Posterior cingulate gyrus (tissue), 11 donors: ENCODE measurements at places on chromosomes 7 and 10.

- no peak for DNase-seq
Observed at GRCh38 chr7:22576612-22577469, 76.9 kb upstream of the STEAP1B start.

- DNase-seq: no peak
Observed at GRCh38 chr7:73833251-73833919, 2.6 kb downstream of the CLDN4 start.

- DNase-seq: peak; percentile 29
Observed at GRCh38 chr10:46559231-46559671, 2.8 kb upstream of the GPRIN2 start.

DNA sequence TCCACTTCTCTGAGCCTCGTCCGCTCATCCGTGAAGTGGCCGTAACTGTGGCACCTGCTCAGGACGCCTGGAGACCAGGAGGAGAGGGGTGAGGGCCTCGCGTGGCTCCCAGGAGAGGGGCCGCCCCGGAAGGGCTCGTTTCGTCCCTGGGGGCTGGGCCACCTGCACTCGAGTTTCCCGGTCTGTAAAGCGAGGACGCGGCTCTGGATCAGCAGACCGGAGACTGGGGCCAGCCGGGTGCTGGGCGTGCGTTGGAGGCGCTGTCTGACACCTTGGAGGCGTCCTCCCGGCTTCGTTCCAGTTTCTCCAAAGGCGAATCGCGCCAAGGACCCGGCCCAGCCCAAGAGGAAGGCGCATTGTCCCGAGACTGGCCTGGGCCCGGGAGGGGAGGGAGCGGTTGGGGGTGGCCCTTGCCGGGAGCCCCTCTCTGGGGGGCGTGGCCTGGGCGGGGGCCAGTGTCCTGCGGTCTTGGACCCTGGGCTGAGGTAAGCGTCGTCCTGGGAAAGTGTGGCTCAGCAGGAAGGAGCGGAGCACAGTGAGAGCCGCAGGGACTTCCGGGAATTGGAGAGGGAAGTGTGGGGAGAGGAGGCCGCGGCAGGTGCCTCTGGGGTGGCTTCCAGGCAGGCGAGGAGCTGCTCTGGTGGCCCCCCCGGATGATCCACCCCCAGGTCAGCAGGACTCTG is 89.6 kb downstream of the FOXL3 start:
- DNase-seq: no peak

DNA sequence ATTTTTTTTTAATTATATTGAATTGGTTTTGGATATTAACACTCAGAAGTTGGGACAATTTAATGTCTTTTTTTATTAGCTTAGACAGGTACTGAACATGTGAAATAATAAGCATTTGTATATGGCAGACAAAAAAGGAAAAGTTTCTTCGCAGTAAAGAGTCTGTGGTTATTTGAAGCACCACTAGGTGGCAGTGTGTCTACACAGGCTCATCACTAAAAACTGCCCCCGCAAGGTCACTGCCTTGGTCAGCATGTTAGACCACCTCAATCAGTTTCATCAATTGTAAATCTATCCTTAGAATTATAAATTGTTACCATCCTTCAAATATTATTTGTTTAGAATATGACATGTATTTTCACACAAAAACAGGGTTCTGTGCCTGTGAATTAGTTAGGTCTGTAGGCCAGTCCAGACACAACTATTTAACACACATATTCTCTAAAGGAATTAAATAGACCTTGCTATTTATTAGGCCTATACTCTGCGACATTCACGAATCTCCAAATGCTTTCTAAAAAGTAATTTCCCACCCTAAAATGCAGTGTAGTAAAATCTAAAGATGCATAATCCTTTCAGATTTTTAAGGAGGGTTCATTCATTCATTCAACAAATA is 17.0 kb downstream of the PNLIPRP3 start:
- peak; percentile 15 for DNase-seq

GRCh38 chr7:124032369-124033094 is at the start of gene TMEM229A:
Gene TMEM229A, minus strand, starts transcription at chr7:124033067. Its CDS starts 64 bp downstream, at chr7:124033003.
- peak; percentile 38 for DNase-seq

DNA sequence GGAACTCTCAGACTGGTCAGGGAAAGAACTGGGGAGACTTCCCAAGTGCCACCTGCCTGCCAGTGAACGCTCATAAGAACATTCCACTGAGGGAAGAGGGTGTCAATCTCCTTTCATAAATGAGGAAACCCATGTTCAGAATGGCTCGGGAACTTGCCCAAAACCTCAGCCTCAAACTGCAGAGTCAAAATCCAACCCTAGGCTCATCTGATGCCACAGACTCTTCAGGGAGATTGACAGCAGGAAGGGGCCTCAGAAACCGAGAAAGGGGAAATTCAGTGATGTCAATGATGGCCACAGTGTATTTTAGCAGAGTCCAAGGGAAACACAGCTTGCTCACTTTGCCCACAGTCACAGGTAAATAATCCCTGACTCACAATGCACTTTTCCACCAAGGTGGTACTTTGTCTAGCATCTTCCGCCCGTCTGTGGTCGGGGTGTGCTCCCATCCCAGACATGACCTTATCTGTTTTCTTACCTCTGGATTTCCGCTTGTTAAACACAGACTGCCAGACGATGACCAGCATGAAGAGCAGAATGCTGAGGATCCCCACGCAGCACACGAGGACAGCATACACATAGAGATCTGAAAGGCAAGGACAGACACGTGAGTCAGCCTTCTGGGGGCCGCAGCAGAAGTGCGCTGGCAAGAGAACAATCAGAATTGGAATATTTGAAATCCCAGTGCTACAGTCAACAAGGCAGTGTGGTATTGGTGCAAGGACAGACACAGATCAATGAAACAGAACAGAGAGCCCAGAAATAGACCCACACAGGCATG is 38.4 kb downstream of the VSTM4 start:
- DNase-seq: no peak

DNA sequence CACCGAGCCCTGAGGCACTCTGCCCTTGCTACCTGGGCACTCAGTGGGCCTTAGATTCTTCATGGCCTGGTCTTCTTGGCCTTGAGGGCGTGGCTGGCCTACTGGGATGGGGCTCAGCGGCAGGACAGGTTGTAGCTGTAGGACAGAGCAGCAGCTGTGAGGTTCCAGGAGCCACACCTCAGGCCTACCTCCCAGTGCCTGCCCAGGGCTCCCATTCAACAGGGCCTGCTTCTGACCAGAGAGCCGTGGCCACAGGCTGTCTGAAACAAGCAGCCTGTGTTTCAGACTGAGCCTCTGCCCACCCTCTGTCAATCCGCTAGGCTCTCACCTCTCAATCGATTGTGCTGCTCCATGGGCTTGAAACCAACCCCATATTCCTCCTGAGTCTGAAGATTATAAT is 928.0 kb upstream of the ZNF722 start:
- no peak for DNase-seq

- DNase-seq: no peak
Observed at GRCh38 chr7:273327-273726, 16.6 kb upstream of the FOXL3 start.

DNA sequence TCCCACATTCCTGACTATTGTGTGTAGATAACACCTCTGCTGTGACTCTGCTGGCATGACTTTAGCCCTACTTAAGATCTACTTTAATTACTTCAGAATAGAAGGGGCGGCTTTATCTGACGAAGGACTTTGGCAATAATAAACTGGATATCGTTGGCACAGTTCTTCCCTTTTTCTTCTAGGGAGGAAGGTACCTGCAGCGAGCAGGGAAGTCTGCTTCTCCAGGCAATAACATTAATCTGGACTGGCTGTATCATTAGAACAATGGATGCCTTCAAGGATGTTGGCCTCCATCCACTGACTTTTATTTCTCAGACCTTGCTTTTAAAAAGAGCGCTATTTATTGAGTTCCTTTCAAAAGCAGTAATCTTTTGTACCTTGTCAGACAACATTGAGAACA is 172.6 kb upstream of the THSD7A start:
- DNase-seq: no peak

- no peak for DNase-seq
Observed at GRCh38 chr10:60426425-60426824, 36.8 kb upstream of the ANK3 start.

- DNase-seq: no peak
Observed at GRCh38 chr10:17232276-17232960, 4.4 kb downstream of the VIM start.

GRCh38 chr10:96441322-96441885 is 72.3 kb downstream of the TLL2 start:
- no peak for DNase-seq

- no peak for DNase-seq
Observed at GRCh38 chr10:28548781-28549498, 16.0 kb downstream of the WAC start.

- DNase-seq: no peak
Observed at GRCh38 chr7:97801108-97801507, 69.2 kb downstream of the TAC1 start.

DNA sequence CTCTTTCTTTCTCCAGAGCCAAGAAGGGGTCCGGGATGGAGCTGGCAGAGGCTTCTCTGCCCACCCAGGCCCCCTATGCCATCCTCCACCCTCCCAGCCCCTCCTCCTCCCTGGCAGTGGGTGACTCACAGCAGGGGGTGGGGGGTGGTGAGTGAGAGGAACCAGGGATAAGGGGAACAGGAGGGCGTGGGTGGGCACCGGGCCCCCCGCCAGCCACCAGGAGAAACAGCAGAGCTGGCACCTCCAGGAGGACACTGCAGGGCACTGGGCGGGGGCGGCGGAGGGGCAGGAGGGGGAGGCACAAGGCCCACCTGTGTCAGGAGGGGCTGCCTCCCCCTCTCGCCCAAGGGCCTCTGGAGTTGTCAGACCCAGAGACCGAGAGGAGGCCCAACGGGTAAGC is 56.0 kb downstream of the CAMK2B start:
- peak; percentile 91 for DNase-seq

DNA sequence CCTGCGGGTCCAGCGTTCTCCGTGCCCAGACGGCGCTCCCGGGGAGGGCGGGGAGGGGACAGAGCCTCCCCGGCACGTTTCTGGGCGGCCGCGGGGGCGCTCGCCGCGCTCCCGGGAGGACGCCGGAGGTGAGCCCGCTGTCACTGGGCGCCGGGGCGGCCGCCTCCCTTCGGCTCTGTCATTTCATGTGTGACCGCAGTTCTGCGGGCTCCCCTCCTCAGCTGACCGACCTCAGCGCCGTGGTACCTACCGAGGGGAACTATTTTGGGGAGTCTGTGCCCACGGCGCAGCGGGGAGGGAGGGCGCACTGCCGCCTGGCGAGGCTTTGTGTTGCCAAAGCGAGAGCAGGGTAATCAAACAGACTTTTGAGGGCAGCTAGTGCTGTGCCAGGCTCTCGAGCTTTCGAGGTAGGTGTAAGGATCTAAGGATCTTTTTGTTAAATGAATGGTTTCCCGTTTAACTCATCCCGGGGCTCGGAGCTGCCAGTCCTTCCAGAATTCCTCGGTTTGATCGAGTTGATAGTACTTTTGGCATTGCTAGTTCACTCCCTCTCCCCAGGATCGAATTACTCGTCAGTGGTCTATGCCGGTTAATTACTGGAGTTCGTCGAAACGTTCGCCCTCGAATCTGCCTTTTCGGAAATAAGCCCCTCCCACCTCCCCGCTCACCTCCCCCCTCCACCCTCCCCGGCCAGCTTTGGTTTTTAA is 1.9 kb downstream of the ARID5B start:
- DNase-seq: peak; percentile 43

- DNase-seq: no peak
Observed at GRCh38 chr7:149685455-149685854, 87.9 kb downstream of the ZNF467 start.

- no peak for DNase-seq
Observed at GRCh38 chr7:131952365-131952764, 395.9 kb upstream of the PODXL start.

GRCh38 chr7:114182837-114183236 is 231.8 kb upstream of the FOXP2 start:
- no peak for DNase-seq

GRCh38 chr7:75725306-75725705 is 13.4 kb downstream of the HIP1 start:
- DNase-seq: no peak

- DNase-seq: no peak
Observed at GRCh38 chr10:97332591-97333350, 1.8 kb downstream of the FRAT2 start.

DNA sequence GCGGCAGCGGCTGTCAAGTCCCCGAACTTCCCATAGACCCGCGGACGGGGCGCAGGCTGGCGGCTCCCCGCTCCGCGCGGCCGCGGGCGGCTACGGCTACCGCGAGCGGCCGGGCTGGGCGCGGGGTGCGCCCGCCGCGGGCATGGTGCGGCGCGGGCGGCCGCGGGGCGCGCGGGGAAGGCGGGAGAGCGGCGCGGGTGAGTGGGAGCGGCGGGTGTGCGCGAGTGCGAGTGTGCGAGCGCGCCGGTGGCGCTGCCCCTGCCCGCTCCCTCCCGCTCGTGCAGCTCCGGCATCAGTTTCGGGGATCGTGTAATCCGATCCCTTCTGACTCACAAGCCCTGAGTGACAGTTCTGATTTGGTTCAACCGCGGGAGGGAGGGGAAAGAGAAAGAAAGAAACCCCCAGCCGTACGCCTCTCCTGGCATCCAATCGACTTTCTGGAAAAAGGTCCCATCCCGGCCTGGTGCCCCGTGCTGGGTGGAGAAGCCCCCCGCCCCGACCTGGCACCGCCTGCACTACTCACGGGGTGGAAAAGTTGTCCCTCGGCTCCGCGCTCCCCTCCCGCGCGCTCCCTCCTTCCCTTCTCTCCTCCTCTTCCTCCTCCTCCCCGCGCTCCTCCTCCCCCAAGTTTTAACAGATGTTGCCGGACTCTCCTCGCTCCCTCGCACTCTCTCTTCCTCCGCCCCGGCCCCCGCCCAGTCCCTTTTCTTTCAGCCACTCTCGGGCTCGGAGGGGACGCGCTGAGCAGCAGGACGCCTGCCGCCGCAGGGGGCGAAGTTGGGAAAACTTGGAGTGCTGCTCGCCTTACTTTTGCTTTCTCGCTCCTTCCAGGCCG is at the start of gene GLI3:
TSS of gene GLI3 (minus strand) at position 234 of the 835 bp plus-strand sequence. CDS start 13,956 bp downstream, outside the sequence.
- peak; percentile 86 for DNase-seq

- DNase-seq: no peak
Observed at GRCh38 chr10:34137201-34137600, 677.9 kb downstream of the PARD3 start.

- DNase-seq: no peak
Observed at GRCh38 chr7:75771224-75771623, 787 bp downstream of the CCL26 start.

GRCh38 chr10:48590945-48591344 is 13.9 kb downstream of the ARHGAP22 start:
- no peak for DNase-seq

DNA sequence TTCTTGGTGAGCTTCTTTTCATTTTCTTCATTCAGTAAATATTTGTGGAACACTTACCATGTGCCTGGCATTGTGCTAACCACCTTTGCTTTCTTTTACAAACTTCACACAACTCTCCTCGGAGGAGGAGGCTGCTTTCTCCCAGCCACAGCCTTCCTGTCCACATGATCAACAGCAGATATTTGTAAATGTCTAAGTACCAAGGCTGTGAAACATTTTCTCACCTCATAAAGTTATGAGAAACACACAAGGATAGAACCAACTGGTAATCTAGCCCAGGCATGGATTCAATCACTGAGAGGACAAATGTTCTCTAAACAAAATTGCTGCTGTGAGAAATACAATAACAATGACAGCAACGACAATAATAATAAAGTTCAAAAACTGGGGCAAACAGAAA is 3.9 kb downstream of the CTTNBP2 start:
- no peak for DNase-seq

DNA sequence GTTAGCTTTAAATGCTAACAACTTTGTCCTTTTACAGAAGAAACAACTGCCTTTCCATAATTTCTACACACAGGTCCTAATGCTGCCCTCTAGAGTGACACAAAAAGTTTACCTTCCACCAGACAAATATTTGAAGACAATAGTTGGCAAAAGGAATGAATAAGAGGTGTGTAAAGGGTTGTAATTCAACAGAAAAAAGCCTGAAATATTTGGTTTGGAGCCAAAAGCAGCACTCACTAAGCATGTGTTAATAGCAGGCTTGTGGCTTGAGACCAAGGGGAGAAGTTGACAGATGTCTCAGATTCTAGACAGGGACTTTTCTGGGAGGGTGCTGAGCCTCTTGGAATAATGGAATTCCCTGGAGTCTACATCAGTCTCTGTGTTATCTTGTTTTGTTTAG is 156.2 kb upstream of the GALNT17 start:
- DNase-seq: no peak
